ENCODE measurements at places on chromosomes 3 and 15. TPM values are rescaled to one million over a fixed set of nuclear protein-coding genes. Genes with fewer than 3 reads are reported as not detected.
A peak's percentile ranks its signal among the peaks of the same experiment; 100 is the strongest.

DNA sequence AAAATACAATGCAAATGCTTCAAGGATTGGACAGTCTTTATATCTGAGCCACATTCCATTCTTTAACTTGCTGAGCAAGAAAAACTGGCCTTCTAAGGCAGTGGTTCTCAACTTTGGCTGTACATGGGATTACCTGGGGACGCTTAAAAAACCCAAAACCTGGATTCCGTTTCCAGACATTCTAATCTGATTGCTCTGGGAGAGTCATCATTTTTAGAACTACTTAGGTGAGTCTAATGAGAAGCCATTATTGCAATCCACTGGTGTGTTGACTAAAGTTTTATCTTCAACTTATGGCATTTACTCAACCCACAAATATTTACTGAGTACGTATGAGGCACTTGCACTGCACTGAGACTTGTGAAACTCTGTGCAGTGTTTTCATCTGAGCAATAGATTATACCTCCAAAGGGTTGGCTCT lies 195.7 kb upstream of the ATP11B start:
- DNase-seq = no peak

DNA sequence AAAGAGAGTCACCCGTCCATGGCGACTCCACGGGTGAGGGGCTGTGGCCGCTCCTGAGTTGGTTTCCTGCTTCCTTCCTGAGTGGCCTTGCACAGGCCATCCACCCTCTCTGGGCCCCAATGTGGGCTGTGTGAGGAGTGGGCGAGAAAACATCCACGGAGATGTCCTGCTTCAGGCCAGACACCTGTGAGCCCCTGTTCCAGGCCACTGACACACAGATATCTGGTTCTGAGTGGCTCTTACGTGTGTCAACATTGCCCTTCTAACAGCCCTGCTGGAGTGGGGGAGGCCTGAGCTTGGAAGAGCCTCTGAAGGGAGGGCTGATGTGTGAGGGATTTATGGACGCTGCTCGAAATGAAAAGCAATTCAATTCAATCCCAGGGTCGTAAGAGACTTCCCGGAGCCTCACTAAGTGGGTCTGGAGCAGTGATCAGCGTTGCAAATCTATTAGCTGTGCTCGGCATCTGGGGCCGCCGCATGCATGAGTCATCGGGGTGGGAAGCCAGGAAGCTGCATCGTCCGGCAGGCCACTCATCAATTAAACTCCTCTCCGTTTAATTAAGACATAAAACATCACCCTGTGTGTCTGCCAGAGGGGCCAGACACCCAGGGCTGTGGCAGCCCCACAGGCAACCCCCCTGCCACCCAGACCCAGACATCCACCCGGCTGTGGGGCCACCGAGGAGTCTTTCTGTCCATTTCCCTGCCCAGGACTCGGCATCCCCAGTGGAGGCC lies 20.0 kb upstream of the PRR23E start:
- no peak for DNase-seq

- no peak for DNase-seq
Observed at GRCh38 chr3:157540656-157541055, 37.4 kb upstream of the VEPH1 start.

- DNase-seq = no peak
Observed at GRCh38 chr15:101054991-101055390, 135.8 kb downstream of the LRRK1 start.

GRCh38 chr3:107008213-107008612 lies 369.0 kb upstream of the CCDC54 start:
- no peak for DNase-seq

NPRL2 gene
- 48.9 TPM for total RNA-seq

GRCh38 chr3:190853464-190853863 lies 9.0 kb downstream of the GMNC start:
- no peak for DNase-seq

FBXO40 gene
- not detected for total RNA-seq

DNA sequence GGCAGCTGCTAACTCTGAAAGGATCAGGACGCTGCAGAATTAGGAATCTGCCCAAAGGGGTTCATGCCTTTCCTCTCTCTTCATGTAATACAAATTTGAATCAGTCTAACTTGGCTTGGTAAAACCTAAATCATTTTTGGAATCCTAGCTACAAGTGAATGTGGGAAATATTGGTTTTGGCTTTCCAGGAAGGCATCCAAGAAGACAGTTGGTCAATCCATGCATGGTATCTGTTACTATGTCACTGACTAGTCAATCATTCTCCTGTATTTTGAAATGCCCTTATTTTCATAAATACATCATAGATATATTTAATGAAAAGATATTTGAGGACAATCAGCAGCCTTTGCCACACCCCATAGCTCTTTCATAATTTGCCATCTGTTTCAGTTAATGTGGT lies 7.5 kb upstream of the PLS1 start:
- no peak for DNase-seq

- peak; percentile 54 for DNase-seq
Observed at GRCh38 chr3:16337856-16338540, 73.0 kb downstream of the OXNAD1 start.

WDR53 gene
- total RNA-seq = 13.6 TPM

DNA sequence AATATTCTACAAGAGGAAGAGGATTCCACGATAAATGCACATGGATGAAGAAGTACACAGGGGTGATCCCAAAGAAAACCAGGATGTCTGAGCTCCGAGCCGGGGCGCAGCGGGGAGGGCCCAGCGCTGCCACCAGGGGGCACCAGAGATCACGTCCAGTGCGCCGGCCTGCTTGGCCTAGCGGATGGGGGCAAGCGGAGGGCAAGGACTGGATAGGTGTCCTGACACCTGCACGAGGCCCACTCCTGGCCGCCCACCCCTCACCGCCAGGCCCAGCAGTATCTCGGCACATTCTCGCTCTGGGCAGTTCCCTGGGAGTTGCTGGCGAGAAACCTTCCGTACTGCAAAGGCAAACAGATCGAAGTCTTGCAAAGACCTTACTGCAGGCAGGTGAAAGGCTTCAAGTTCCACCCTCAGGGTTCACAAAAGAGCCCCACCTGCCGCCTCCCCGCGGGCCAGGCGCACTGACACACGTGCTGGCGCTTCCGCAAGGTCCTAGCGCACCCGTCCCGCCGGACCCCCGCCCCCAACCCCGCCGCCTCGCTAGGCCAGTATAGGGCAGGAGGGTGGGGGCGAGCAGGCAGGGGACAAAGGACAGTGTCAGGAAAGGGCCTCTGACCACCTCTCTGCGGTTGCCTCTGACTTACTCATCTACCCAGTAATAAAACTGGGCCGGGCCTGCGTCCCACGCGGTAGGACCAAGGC lies 3.3 kb downstream of the ANKRD63 start:
- peak; percentile 70 for DNase-seq

DNA sequence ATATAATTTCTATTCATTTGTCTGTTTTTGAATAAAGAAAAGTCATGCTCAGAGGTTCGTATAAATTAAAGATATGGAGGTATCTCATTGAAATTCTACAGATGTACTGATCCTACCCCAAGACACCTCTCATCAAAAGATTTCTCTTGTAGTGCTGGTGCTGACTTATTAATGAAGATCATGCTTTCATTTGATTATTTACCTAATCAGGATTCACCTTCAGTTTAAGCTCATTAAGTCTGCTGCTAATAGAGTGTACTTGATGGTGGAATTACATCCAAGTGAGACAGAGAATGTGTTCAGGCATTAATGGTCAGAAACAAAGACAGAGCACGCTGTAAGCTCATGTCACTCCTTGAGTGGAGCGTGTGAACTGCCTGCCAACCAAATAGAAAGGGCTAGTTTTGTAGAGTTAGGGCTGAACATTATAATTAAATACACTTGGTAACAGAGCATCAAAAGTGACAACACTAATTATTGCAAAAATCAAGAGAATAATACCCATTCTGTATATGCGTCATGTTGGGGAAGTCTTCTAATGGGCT lies 45.5 kb downstream of the KBTBD12 start:
- DNase-seq = no peak

DNA sequence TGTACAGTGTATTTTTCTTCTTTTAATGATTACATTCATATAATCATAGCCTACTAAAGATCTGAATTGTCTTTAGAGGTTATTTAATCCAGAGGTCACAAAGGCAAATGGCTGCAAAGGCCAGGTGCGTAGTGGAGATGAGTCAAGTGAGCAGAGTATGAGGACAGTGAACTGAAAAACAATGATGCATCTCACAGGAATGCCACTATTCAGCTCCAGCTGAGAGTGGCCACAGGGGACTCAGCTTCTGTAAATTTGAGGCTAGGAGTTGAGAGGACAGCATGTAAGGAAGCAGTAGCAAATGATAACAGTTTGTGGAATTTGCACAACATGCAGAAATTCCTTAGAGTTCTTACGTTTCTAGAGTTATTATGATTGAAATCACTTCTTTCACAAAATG lies 50.4 kb downstream of the COL6A5 start:
- no peak for DNase-seq

DNA sequence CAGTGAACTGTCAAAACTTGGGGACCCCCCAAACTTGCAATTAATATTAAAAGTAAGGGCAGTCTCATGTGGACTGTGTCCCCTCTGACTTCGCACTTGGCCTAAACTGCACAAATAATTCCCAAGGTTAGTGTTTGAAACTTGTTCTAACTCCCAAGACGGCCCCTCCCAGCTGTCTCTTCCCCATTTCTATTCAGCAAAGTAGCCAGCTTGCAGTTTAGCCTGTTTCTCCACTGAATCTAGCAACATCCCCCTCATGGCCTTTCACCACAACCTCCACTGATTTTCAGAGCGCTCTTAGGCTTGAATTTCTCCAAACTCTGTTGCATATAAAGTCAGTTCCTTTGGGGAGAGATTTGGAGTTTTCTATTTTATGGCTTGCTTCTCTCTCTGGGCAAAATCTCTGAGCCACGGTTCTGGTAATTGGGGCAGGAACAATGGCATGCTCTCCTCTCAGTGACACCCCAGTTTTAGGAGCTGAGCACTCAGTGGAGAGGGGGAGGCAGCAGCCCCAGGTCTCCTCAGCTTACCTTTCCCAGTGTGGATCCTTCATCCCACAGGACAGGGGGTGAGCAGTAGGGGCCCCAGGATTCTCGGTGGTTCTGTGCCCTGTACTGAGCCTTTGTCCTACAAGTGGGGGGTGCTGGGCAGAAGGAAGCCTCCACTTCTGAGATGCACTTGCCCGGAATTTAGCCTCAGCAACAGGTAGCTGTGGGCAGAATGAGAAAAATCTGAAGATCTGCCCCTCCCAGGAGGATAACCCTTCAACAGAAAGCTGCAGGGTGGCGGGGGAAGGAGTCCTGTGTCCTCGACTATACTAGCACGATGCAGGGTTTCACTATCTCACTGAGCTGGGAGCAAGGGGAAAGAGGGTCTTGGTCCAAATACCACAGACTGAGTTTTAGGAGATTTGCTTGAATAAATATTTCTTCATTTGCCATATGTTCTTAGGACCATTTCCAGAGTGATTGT lies 39.3 kb upstream of the GATA2 start:
- no peak for DNase-seq

CA12 gene
- not detected for total RNA-seq

GRCh38 chr3:152416808-152417580 lies 148.3 kb downstream of the MBNL1 start:
- DNase-seq = no peak

DNA sequence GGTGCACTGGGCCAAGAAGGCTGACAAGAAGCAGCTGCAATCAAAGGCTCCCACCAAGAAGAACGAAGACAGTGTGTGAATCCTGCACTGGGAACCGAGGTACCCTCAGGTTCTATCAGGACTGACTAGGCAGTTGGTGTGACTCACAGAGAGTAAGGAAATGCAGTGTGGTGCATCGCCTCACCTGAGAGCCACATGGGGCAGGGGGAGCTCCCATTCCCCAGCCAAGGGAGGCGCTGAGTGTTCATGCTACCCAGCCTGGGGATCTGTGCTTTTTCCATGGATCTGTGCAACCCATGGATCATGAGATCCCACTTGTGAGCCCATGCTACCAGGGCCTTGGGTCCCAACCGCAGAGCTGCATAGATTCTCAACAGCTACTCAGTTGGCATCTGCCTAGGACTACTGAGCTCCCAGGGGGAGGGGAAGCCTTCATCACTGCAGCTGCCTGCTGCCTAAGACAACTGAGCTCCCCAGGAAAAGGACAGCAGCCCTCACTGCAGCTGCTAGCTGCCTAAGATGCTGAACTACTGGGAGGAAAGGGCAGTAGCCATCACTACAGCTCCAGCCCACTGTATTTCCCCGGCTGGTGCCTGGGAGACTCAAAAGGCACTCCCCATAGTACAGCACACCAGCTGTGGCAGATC lies 6.9 kb upstream of the PLSCR2 start:
- DNase-seq = no peak

- DNase-seq = no peak
Observed at GRCh38 chr3:194139814-194140391, 4.0 kb downstream of the HES1 start.

DNA sequence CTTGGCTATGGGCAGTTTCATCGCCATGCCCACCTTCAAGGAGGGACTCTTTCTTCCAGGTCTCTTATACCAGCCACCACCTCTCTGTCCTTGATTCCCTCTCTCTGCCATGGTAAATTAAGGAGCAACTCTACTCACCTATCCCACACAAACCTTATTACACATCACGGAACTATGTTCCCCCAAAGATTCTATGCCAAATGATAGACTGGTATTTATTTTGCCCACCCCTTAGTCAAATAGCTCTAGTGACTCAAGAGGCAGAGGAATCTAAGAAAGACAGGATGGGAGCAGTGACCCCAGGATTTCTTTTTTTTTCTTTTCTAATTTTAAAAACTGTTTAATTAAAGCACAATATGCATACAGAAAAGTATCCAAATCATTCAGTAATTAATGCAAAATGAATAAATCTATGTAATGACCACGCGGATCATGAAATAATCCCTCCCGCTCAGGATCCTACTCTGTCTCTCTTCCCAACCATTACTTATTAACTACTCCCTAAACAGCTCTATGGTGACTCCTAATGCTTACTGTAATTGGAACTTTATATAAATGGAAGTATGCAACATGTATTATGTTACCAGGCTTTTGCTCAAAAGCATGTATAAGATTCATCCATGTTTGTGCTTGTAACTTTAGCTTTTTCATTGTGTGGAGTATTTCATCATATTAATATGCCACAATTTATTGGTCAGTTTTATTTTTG lies 410.8 kb upstream of the RASGRP1 start:
- DNase-seq = no peak

DNA sequence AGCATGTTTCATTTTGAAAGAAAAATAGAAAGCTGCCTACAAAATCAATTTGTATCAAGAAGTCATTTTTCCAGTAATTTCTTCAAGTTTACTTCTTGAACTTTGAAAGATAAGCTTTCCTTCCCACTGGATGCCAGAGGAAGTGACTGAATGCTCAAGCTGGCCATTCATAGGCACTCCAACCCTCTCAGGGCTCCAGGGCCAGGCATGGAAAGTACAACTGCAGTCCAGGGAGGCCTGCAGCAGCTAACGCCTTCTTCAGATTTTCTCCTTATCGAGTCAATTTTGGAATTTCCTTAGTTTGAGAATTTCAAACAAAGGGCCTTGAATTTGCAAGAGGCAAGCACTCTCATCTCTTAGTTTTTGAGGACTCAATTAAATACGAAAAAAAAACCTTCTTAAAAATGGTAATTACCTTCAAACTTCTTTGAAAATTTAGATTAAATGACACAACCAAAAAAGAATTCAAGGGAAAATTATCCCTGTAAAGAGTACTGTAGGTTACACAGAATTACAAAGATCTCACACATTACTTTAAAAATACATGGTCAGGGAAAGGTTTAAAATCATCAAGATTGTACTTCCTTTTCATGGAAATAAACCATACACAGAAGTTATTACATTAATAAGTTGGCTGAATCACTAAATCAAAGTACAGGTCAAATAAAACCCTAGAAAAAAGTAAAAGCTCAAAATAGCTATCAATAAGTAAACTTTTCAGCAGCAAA lies 2.5 kb downstream of the UBP1 start:
- DNase-seq = no peak

All from naive thymus-derived CD4-positive, alpha-beta T cell (primary cell).